Cerebellum (tissue), 4 donors: ENCODE measurements at places on chromosomes 1 and 21. TPM values are rescaled to one million over a fixed set of nuclear protein-coding genes. Genes with fewer than 3 reads are reported as not detected.

GRCh38 chr1:193706766-193707165 lies 520.4 kb upstream of the B3GALT2 start:
- no peak for DNase-seq

The TUT4 gene
- total RNA-seq = 145 TPM

DNA sequence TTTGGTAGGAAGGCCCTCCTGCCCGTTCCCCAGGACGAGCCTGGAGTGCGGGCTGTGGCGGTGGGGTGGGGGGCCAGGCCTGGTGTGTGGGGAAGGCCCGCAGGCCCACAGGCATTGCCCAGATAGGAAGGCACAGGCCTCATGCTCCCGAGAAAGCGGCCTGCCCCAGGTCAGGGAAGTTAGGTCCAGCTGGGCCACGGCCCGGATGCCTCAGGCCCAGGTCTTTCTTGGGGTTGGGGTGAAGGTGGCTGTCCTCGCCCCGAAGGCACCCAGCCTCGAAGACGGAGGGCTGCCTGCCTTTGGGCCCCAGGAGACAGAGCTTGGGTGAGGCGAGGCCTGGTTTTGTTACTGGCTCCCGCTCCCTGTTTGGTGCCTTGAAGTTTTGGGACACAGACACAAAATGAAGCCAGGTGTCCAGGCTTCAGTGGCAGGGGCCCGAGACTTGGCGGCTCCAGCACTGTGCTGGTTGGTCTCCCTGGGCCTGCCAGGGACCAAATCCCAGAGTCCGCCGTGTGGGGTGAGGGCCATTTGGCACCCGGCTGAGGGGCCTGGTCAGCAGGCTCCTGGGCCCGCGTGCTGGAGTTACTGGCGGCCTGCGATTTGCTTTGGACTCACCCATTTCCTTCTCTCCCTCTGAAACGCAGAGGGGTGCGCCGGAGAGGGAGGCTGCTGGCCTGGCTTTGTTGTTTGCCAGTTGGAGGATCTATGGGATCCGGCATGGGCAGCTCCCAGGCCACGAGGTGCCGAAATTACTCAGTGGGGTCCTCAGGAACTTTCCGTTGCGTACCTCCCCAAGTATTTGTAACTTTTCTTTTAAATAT lies 2.0 kb downstream of the SKI start:
- DNase-seq = peak; percentile 15

DNA sequence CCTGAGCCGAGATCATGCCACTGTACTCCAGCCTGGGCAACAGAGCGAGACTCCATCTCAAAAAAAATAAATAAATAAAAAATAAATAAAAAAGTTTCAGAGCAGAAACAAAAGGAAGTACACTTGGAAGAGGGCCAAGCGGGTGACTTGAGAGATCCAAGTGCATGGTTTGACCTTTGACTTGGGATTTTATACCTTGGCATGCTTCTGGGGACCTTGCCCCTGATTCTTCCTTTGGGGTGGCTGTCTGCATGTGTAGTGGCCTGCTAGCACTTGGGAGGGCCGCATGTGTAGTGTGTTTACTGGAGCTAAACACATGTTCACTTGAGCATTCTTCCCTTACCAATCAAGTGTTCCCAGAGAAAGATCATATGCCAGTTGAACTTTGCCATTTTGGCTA lies 114.0 kb downstream of the DTL start:
- no peak for DNase-seq

The CD247 gene
- total RNA-seq = 0.82 TPM

DNA sequence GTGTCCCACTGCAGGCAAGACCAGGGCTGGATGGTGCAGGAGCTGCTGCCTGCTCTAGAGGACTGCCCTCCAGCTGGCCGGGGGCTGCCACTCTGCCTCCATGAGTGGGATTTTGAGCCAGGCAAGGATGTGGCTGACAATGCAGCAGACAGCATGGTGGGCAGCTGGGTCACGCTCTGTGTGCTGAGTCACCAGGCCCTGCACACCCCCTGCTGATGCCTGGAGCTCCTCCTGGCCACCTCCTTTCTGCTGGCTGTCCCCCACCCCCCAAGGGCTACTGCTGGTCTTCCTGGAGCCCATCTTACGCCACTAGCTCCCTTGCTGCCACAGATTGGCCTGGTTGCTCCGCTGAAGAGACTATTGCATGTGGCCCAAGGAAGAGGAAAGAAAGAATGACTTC lies 3.9 kb upstream of the ZSCAN20 start:
- no peak for DNase-seq

DNA sequence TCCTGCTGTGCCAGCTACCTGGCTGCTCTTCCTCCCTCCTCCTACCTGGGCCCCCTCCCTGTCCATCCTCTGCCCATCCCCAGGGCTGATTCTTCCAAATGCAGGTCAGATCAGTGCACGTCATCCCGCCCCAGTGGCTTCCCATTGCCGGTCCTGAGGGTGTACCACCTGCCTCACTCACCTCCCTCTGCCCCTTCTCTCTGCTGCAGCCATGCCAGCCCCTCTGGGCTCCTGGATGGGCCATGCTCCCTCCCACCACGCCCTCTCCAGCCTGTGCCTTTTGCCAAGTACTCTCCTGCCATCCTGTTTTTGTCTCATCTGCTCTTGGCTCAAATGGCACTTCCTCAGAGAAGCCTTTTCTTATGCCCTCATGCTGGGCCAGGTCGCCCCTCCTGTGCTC lies 95.8 kb downstream of the ARHGEF10L start:
- DNase-seq = peak; percentile 58

The PSRC1 gene
- 7.2 TPM for total RNA-seq

DNA sequence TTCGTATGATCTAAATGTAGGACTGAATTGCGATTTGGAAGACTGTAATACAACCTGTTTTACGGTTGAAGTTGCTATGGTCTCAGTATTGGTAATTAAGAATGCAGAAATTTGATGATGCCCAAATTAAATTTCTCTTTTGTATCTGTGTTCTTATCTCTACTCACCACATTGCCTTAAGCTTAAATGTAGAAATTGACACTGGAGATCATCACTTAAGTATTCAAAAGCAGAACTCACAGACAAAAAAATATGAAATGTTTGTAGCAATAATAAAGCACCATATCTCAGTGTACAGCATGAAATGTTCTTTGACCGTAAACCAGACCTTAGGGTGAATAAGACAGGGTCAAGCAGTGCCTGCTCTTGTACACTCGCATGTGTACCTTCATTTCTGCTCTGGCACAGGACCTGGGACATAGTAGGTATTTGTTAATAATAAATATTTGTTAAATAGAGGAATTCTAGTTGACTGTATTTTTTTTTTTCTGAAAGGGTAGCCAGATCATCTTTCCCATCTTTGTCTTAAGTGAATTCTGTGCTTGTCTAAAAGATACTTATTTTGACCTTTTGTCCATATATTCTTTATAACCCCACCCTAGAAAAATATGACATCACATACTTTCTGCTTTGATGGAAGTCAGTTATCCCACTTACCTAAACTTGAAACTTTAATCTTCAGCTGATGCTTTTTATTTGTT lies 1.5 kb downstream of the CDC7 start:
- DNase-seq = peak; percentile 10

The RPE65 gene
- 0.09 TPM for total RNA-seq

DNA sequence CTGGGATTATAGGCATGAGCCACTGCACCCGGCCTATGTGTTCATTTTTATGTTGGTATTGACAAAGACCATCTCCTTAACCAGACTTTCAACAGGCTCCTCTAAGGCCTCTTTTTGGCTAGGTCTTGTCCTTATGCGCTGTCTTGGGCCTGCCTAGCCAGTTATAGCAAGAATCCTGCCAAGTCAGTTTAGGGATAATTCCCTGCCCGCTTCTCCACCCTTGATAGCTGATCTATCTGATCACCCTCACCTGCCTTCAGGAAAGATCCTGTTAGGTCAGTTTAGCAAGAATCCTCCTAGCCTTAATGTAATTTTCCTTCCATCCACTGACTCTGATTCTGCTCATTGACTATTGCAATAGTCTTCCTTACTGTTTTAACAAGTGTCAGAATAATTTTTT lies 2.4 kb upstream of the B4GALT3 start:
- no peak for DNase-seq

DNA sequence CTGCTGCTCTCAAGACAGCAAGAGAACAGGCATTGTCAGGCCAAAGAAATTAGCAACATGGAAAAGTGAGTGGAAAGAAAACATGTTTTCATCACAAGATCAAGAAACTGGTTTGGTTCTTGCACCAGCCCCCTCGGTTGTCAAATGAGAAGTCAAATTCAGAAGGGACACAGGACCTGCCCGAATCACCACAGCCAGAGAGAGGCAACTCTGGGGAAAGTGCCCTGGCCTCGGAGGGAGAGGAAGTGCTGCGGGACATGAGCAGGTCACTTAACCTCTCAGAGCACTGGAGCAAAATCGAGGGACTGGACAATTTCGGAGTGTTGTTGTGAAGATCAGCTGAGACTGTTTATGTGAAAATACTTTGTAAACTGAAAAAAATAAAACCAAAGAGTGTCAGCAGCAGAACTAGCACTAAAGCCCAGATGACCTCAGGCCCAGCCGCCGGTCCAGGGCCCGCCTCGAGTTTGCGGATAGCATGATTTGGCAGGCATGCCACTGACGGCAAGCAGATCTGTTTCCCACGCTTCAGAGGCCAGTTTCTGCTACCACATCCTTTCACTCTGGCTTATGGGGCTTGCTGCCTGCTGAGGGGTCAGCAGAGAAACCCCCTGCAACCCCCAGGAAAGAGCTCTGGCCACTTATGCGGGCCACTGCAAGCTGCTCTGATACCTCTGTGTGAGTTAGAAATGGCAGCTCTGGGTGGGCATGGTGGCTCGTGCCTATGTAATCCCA lies 32.1 kb downstream of the CD247 start:
- no peak for DNase-seq
